ENCODE measurements at places on chromosomes 4 and X. TPM values are rescaled to one million over a fixed set of nuclear protein-coding genes. Genes with fewer than 3 reads are reported as not detected.

Gene PCSK1N
- total RNA-seq = under 0.01 TPM

Gene PDZD4
- not detected for total RNA-seq

Gene METAP1
- 64.7 TPM for total RNA-seq

Gene BRS3
- total RNA-seq = not detected

Gene AMTN
- 1.3 TPM for total RNA-seq

Gene FHDC1
- 11.4 TPM for total RNA-seq

Gene SERPINA7
- total RNA-seq = not detected

Gene USP26
- not detected for total RNA-seq

Gene SMIM31
- total RNA-seq = not detected

Gene TEC
- 1.6 TPM for total RNA-seq

Gene SAT1
- total RNA-seq = 772 TPM

Gene CENPE
- 1.0 TPM for total RNA-seq

Gene CFAP47
- total RNA-seq = 0.07 TPM

Measured in nasal cavity respiratory epithelium epithelial cell of viscerocranial mucosa (primary cell).